Fibroblast of skin of left biceps (primary cell): ENCODE measurements at places on chromosomes 3 and 15.

- no peak for DNase-seq
Observed at GRCh38 chr3:149971403-149972075, 844 bp upstream of the PFN2 start.

DNA sequence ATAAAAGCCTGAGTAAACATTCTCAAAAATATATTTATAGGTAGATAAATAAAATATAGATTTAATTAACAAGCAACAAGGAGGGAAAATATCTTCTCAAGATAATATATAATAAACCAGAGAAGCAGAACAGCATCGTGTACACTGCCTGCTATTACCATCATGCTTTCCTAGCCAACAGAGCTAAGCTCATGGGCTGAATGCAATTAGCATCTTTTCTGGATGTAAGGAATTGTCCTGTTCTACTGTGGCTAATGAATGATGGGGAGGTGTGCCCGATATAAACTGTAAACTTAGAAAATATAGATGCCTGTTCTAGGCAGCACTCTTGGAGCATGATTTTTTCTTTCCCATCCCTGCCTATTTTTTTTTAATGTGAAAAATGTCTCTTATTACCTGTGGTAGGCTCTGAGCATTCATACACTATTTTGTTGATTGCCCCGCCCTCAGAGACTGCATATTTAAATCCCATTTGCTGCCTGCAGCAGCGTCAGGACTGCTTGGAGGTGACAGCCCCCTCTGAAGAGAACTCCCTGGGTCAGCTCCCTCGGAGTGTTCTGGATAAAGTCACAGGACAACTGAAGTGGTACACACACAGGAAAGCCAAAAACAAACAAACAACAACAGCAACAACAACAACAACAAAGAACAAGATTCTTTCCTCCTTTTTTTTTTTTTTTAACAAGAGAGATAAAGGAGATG is 312.3 kb downstream of the SATB1 start:
- no peak for DNase-seq

- no peak for DNase-seq
Observed at GRCh38 chr15:35648941-35649340, 103.0 kb upstream of the DPH6 start.

GRCh38 chr15:101143321-101143720 is 108.5 kb downstream of the CHSY1 start:
- DNase-seq = no peak

GRCh38 chr3:294096-294495 is 97.5 kb downstream of the CHL1 start:
- DNase-seq = no peak

DNA sequence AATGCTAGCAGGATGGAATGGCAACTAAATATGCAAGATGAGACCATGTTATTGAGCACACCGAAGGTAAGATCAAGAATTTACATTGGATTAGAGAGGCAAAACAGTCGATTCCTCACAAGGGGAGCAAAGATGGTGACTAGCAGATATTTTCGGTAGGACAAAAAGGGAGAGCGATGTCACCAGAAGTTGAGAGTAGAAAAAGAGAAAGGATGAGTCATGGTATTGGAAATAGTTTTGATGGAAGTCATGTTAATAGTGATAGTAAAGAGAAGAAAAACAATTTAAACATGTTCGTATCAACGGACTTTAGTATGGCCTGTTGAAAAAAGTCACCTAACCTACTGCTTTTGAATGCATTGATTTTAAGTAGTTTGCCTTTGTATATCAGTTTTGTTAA is 55.0 kb downstream of the UBE2E2 start:
- no peak for DNase-seq

DNA sequence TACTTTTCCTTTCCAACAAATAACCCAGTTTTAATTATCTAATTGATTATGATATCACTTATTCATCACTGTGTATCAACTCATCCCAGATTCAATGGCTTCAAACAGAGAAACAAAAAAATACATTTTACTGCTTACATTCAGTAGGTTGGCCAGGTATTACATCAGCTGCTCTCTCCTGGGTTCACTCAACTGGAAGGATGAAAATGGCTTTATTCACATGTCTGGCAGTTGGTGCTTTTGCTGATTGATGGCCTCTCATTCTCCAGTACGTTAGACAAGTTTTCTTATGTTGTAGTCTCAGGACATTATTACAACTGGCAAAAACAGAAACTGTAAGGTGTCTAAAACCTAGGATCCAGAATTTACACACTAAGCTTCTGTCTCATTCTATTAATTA is 811.0 kb upstream of the ALCAM start:
- no peak for DNase-seq

- no peak for DNase-seq
Observed at GRCh38 chr15:70443486-70444273, 319.7 kb downstream of the UACA start.

GRCh38 chr15:38247336-38247735 is 5.3 kb upstream of the SPRED1 start:
- DNase-seq = no peak

GRCh38 chr3:72538070-72538745 is 310.0 kb downstream of the SHQ1 start:
- DNase-seq = no peak

GRCh38 chr3:2579206-2579605 is 480.5 kb downstream of the CNTN4 start:
- DNase-seq = no peak

DNA sequence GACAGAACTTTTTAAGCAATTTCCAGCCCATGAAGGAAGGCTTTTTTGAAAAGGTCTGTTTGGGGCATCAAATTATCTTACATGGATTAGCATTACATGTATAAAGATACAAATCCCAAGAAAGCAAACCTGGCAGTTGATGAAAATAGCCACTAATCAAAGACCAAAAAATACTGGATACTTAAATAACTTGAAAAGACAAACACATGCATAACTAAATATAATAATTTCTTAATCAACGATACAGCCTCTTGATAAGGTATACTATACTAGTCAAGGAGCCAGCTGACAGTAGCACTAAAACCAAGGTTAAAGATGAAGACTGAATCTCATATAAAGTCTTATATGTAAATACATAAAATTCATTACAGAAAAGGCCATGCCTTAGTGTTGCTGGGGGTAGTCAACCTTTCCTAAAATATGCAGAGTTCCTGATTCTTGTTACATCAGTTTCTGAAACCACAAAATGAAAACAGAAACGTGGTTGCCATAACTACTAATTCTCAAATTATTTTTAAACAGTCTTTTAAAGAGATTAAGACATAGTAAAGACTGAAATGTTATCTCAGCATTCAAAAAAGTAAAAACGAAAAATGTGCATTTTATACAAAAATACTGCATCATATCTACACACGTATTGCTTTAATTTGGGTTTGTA is 2.0 kb downstream of the ANKRD28 start:
- DNase-seq = peak; percentile 31

GRCh38 chr3:184154885-184155643 is at the start of gene DVL3:
Gene DVL3, plus strand, starts transcription at chr3:184155377. Its CDS starts 259 bp downstream, at chr3:184155636.
- DNase-seq = no peak

DNA sequence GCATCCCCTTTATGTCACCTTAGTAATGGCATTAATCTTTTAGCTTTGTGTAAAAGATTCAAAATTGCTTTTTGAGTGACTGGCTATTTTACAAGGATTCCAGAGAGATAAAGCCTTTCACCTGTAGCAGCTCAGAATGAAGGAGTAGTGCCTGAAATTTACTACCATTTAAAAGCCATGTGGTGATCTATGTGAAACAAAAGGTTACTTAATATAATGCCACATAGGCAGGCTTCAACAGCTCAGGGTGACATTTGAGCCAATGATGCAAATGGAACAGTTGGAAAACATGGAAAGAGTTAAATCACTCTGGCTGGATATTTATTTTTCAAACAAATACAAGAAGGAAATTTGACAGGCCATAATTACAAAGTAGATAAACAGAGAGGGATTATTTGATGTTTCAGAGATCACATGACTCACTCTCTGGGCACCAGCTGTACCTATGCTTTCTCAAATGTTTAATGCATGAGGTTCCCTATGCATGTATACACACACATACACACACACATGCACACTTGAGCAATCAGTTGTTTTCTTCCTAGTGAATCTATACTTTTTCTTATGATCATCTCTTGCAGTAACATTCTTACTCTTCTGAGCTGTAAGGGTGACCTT is 171.5 kb downstream of the ZMAT3 start:
- no peak for DNase-seq

- no peak for DNase-seq
Observed at GRCh38 chr3:153268564-153269279, 106.7 kb downstream of the RAP2B start.

DNA sequence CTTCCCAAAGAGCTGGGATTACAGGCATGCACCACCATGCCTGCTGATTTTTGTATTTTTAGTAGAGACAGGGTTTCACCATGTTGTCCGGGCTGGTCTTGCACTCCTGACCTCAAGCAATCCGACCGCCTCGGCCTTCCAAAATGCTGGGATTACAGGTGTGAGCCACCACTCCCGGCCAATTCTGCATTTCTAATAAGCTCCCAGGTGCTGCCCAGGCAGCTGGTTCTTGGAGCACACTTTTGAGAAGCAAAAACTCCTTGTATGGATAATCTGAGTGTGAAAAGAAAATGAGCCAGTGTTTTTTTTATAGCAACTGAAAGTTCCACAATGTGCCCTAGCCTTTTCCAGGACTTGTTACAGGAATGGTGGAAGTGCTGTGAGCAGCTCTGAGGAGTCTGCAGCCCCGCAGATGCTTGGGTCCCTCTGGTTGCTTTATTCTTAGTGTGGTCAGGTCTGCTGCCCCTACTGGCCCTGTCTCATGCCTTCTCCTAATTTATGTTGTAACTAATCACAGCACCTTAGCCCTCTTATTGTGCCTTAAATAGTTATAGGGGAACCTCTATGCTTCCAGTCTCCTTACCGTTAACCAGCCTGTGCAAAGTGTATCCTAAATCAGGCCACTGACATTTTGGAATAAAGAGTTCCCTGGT is 13.5 kb upstream of the KCNAB1 start:
- no peak for DNase-seq

GRCh38 chr15:71451130-71451529 is 335.9 kb downstream of the THSD4 start:
- no peak for DNase-seq
